ENCODE measurements at places on chromosomes 6 and 20.

- no peak for DNase-seq
Measured at GRCh38 chr20:48002517-48002970, 217.3 kb upstream of the SULF2 start.

GRCh38 chr6:157343732-157344131, 20.4 kb upstream of the TMEM242 start:
- no peak for DNase-seq

GRCh38 chr6:52640170-52640569, 30.7 kb upstream of the TMEM14A start:
- no peak for DNase-seq

DNA sequence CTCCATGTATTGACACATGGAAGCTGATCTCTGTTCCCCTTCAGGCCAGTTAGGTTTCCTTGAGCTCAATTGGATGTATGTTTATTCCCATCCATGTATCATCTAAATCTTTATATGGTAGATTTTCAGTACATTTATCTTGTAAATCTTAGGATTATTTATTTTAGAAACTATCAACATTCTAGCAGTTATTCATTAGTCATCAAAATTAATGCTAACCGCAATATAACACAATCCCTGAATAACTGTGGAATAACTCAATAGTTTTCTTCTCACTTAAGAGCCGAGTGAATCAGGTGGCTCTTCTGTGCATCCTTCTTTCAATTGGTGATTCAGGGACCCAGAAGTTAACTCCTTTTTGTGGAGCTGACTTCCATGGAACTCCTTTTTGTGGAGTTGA, 15.5 kb upstream of the TBX18 start:
- no peak for DNase-seq

- no peak for DNase-seq
Measured at GRCh38 chr6:12845224-12846004, 128.8 kb downstream of the PHACTR1 start.

DNA sequence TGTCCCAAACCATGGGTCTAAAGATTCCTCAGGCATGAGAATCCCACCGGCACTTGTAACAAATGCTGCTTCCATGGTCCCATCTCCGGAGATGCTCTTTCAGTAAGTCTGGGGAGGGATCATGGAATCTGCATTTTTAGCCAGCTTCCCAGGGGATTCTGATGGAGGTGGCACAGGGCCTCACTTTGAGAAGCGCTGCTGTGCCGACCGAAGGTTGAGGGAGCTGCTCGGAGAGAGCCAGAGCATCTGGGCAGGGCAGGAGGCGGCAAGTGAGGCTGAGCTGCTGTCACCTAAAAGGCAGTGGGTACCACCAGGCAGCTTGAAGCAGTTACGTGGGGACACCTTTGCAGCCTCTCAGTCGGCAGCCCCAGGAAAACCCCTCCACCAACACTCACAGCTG, 100.2 kb upstream of the CDYL start:
- DNase-seq: no peak

DNA sequence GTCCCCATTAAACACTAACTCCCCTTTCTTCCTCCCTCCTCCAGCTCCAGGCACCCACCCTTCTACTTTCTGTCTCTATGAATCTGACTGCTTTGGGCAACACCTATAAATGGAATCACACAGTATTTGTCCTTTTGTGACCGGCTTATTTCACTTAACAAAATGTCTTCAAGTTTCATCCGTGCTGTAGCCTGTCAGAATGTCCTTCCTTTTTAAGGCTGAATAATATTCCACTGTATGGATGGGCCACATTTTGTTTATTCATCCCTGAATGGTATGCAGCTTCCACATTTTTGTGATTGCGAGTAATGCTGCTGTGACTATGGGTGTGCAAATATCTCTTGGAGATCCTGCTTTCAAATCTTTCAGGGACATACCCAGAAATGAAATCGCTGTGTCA, 28.4 kb downstream of the BMP7 start:
- no peak for DNase-seq

DNA sequence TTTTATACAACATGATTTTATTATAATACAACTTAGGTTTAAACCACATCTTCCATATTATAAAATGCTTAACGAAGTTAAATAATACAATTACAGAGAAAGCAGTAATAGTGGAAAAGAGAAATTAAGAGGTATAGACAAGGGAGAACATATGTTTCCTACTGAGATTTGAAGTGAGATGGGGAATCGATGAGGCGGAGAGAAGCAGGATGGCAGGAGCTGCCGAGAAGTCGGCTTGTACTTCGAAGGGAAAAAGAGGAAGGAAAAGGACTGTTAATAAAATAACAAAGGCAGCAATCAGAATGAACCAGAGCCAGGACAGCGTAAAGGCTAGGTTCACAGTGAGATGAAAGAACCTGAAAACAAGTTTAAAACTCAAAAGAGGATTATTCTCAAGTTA, 15.4 kb downstream of the FBXL4 start:
- no peak for DNase-seq

DNA sequence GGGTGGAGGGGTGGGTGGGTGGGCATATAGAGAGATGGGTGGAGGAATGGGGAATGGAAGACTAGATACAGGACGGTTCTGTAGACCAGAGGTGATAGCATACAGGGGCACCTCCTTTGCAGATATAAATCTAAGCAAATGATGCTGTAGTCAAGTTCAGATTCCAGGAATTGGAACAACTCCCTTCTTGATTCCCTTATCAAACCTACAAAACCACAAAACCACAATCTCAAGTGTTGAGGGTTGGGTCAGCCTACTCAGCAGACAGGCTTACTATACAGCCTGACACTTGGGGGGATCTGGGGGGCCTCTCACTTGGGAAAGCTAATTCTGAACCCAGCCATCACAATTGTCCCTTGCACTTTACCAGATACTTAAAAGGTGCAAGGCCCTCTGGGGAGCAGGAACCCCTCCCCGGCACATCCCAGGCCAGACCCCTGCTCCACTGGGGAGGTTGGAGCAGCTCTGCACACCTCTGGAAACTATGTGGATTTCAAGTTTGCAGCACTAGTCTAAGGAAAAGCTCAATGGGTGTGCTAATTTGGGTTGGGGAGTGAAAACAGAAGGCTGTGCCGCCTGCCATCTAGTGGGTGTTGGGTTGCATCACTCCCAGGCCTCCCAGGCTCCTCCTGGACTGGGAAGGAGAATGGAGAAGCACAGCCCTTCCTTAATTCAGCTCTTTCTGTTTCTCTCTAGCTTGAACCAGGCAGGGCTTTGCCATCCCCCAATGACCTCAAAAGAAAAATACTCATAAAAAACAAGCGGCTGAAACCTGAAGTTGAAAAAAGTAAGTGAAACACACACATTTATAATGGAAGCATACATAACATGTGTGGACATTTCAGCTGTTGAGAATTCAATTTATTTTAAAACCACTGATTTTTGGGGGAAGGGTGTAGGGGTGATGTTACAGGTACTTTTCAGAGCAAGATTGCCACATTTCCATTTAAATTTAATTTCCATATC, 121.2 kb upstream of the LAMP5 start:
- DNase-seq: no peak

DNA sequence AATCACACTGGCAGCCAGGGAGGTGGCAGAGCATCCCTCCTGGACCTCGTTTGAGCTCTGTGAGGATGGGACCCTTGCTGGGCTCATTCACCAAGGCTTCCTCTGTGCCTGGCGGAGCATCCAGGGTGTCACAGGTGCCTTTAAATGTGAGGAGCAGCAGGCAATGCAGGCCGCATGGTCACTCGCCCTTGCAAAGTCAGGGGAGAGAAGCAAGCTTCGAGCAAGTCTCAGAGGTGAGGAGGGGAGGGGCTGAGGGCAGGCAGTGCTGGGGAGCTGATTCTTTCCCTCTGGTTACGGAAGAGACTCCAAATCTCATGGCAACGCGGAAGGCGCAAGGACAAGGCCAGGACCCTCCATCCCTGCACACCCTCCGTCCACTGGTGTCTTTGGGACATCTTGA, 182.7 kb upstream of the PMEPA1 start:
- no peak for DNase-seq

GRCh38 chr6:14584450-14584849, 466.9 kb downstream of the CD83 start:
- no peak for DNase-seq

DNA sequence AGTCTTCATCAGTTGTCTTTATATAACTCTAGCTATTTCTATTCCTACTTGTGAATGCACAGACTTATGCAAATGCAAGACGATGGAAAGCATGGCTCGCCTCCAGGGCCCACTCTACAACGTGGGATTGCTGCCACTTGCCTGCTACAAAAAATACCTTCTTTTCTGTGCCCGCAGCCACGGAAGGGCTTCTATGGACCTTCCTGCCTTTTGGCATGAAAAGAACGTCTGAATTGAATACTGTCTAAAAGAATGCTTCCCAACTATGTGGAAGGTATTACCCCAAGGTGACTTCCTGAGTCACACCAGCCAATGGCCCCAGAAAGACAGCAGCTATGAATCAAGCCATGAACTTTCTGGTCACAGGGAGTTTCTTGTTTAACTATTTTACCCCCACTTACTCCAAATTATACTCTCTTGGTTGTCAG, 261.2 kb downstream of the HIVEP2 start:
- no peak for DNase-seq

GRCh38 chr6:33915134-33915533, 111.3 kb upstream of the MLN start:
- DNase-seq: peak; percentile 42

DNA sequence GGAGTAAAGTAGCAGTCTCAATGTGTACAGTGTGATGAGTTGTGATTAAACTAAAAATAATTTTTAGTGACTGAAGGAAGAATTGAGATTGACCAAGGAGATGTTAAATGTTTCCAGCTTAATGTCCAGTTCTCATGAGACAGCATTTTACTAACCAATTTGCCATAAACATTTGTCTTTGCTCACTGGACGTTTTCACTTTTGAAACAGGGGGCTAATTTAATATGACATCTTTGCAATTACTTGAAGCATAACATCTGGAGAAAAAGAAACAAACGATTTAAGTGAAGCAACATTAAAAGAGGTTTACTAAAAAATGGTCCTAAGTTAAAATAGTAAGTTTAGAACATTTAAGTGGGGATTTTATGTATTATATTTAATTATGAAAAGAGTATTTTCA, 443.8 kb downstream of the BCKDHB start:
- DNase-seq: no peak

DNA sequence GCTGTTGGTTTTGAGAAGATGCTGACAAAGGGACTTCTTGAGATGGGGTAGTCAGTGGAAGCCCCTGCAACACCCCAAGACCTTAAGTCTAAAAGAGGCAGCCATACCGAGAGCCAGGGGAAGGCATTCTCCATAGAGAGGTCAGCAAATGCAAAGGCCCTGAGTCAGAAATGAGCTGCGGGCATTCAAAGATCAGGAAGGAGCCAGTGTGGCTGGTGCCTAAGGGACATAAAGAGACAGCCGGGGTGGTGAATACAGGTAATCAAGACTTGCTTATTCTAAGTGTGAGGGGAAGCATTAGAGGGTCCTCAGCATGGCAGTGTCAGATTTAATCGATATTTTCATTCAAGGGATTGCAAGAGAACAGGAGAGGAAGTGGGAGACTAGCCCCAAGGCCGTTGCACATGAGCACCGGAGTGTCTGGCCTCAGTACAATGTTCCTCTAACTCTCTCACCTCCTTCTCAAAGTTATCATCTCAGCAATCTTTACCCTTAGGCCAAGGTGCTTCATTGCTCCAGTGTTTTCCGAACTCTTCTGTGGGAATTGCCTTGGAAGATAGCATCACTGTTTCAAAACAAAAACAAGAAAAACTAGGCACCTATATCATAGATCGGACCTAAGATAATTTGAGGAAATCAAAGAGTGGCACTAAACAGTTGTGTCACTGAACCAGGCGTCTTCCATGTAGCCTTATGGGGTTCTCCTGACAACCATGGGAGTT, 173.2 kb downstream of the DOK5 start:
- DNase-seq: no peak

DNA sequence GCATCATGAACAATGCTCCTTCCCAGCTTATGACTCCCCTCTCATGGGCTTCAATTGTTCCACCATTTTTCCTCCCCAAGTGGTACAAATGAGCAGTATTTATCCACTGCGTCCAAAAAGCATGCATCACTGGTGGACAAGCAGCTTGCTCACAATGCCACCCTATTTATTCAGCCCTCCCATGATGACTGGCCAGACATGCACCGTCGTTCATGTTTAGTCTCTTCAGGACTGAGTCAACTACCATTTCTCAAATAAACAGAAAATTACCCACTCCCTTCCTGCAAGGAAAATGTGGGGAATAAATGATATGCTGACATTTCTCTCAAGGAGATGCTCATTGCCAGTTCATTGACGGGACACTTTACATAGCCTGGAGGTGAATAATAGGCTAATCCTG, 300.4 kb downstream of the C6orf118 start:
- no peak for DNase-seq

- DNase-seq: no peak
Measured at GRCh38 chr6:39128832-39129231, 13.8 kb upstream of the SAYSD1 start.

DNA sequence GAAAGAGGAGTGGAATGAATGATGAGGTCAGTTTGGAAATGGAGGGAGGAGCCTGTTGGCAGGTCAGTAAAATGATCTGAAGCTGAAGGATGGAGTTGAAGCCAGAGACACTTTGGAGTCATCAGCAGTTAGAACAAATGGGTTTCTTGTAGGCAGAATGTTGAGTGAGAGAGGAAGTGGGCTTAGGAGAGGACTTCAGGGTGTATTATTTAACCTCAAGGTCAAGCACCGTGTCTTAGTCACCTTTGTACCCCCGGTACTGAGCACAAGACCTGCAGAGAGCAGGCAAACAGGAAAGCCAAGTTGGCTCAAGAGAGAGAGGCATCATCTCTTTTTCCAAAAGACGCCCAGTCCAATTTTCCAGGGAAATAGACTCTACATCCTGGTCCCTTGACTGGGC, 23.3 kb downstream of the C20orf173 start:
- DNase-seq: no peak

- DNase-seq: no peak
Measured at GRCh38 chr6:3119040-3119723, 671 bp downstream of the BPHL start.
